ENCODE measurements at places on chromosomes 16 and 17. TPM values are rescaled to one million over a fixed set of nuclear protein-coding genes. Genes with fewer than 3 reads are reported as not detected.
A peak's percentile ranks its signal among the peaks of the same experiment; 100 is the strongest.

- H3K27ac ChIP-seq, result no peak overlapping the region
- no peak overlapping the region for H3K4me3 ChIP-seq
- H3K36me3 ChIP-seq, result no peaks in the 10 kb centered on the region
- H3K27me3 ChIP-seq, result no peaks in the 10 kb centered on the region
These were observed 44.9 kb upstream of the DNAJA2 start for GRCh38 chr16:47018223-47018891.

GRCh38 chr17:65674246-65675045, 113.0 kb upstream of the AXIN2 start:
- peaks cover 12% of the 10 kb centered on the region for H3K4me1 ChIP-seq
- no peaks in the 10 kb centered on the region for H3K27me3 ChIP-seq
- no peak overlapping the region for H3K4me3 ChIP-seq
- H3K27ac ChIP-seq, result no peak overlapping the region

- H3K27ac ChIP-seq, result peak overlapping the region; percentile 71
- H3K36me3 ChIP-seq, result no peaks in the 10 kb centered on the region
- DNase-seq, result peak; percentile 88
These were observed 6.3 kb upstream of the MNT start for GRCh38 chr17:2406903-2407790.

GRCh38 chr17:32689348-32689747, 187.6 kb downstream of the MYO1D start:
- no peak for DNase-seq
- no peak overlapping the region for H3K4me3 ChIP-seq
- H3K27ac ChIP-seq, result no peak overlapping the region
- no peaks in the 10 kb centered on the region for H3K4me1 ChIP-seq
- no peaks in the 10 kb centered on the region for H3K36me3 ChIP-seq

- H3K36me3 ChIP-seq, result peaks cover 46% of the 10 kb centered on the region
- no peaks in the 10 kb centered on the region for H3K27me3 ChIP-seq
- no peak overlapping the region for H3K4me3 ChIP-seq
- peaks cover 31% of the 10 kb centered on the region for H3K4me1 ChIP-seq
- H3K27ac ChIP-seq, result no peak overlapping the region
- DNase-seq, result no peak
These were observed 6.6 kb downstream of the ZNF319 start for GRCh38 chr16:57993897-57994296.

PER1 gene
- total RNA-seq, result 8.3 TPM

ARHGAP23 gene
- 56.4 TPM for total RNA-seq

TBC1D3 gene
- not detected for total RNA-seq
